HCEC 1CT (cell line): ENCODE measurements at places on chromosomes 5 and 9.

GRCh38 chr5:88941581-88941980, 58.6 kb upstream of the MEF2C start:
- DNase-seq: no peak

- no peak for DNase-seq
Observed at GRCh38 chr5:180601591-180602480, 10.5 kb upstream of the SCGB3A1 start.

- no peak for DNase-seq
Observed at GRCh38 chr9:20746967-20747366, 62.9 kb downstream of the FOCAD start.

DNA sequence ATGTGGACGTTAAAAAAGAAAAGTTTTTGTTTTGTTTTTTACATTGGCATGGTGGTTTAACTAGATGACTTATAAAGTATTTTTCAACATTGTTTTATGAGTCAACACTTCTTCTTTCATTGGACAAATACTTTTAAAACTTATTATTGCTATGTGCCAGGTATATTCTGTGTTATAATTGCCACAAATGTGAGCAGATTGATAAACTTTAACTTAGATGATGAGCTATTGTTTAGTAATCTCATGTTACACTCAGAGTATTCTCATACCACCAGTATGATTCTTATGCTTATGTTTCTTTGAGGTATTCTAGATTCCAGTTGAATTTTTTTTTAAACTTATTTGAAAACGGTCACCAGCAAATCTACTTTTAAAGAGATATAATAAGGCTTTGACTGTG, 60.3 kb downstream of the RASA1 start:
- DNase-seq: peak; percentile 45

- DNase-seq: peak; percentile 93
Observed at GRCh38 chr5:157390551-157391297, 69.3 kb upstream of the NIPAL4 start.

DNA sequence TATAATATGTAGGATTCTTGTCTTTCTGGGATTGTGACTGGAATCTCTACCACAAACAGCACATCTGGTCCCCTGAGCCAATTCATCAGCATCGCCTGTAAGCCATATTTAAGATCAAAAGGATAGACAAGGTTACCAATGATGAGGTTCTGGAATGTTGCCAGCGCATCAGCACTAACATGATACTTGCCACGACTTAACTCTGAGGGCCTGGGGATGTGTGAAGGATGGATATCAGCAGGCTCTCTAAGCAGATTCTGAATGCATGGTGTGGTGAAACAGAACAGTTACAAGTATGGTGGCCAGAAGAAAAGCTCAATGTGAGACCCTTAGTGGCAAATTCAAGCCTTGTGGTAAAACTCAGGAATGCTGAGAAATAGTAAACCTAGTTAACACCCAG, 143.0 kb downstream of the XRCC4 start:
- no peak for DNase-seq

GRCh38 chr9:135136481-135136880, 49.0 kb downstream of the OLFM1 start:
- no peak for DNase-seq
